ENCODE measurements at places on chromosomes 7 and 10.

GRCh38 chr10:54799506-54799905, 1.5 kb downstream of the PCDH15 start:
- no peak for DNase-seq

DNA sequence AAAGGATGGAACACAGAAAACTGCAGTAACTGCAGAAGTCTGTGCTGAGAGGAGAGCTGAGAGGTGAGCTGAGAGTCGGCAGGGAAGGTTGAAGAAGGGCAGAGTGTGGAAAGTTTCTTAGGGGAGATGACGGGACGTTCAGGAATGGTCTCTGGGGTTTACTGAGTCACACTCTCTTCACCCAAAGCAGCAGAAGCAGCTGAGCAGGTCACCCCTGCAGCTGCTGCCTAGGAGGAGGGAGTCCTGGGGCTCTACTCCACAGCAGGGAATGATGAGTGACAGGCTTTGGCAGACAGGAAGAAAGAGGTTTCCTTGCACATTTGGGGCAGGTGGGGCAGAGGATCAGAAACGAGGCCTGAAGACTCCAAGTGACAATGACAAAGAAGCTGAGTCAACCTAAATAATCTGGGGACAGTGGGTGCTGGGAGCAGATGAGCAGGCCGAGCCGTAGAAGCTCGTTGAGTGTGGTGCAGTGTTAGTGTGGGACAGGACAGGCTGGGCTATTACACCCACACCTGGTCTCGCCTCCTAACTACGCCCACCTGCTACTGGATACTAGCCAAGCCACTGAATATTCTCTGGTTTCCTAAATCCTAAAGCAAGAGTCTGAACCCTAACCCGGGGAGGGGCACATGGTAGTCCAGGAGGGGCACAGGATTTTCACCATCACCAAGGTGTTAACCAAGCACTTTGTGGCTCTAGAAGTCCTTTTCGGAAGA, 24.9 kb downstream of the BEND7 start:
- DNase-seq: peak; percentile 5

DNA sequence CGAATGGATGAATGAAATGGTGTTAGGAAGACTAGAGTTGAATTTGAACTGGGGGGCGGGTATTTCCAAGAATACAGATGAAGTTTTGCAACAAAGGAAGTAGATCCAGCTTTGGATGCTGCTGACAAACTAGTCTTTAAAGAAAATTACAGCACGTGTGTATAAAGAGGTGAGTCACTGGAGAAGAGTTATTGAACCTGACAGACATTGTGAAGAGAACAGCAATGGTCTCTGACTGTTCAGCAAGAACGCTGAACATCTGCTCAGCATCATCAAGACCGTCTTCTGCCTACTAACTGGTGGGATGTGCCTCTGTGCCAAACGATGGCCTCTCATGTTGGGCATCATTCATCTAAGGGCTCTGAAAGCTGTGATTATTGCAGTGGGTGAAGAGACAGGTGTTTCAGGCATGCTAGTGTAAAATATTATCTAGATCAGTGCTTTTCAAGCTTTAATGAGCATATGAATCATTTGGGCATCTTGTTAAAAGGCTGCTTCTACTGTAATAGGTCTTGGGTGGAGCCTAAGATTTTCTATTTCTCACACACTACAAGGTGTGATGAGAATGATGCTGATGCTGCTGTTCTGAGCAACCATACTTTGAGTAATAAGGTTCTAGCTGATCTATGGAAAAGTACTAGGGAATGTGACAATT, 291.3 kb downstream of the PTEN start:
- no peak for DNase-seq

- DNase-seq: no peak
These were observed 35.2 kb downstream of the BTBD16 start for GRCh38 chr10:122306282-122306681.

GRCh38 chr10:110967645-110968044, 48.2 kb downstream of the SHOC2 start:
- DNase-seq: no peak

- DNase-seq: no peak
These were observed 188.7 kb downstream of the FGFR2 start for GRCh38 chr10:121409466-121410104.

DNA sequence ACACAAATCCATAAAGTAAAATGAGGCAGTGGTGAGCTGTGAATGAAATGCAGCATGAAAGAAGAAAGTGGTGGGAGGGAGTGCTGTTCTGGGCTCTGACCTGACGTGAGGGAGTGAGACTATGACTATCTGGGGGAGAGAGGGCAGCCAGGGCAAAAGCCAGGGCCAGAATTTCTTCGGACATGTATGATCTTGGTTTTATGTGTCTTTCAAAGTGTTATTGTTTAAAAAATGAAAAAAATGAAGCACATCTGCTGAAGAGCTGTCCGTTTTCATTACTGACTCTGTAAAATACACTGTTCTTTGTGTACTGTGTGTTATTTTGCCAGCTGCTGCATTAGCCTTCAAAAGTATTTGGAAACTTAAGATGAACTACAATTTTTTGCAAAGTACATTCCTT, 70.2 kb upstream of the KLF14 start:
- no peak for DNase-seq

- DNase-seq: no peak
These were observed 192.4 kb downstream of the SDK1 start for GRCh38 chr7:3493499-3493898.
